ENCODE measurements at places on chromosomes 12 and 14.
A peak's percentile ranks its signal among the peaks of the same experiment; 100 is the strongest.

DNA sequence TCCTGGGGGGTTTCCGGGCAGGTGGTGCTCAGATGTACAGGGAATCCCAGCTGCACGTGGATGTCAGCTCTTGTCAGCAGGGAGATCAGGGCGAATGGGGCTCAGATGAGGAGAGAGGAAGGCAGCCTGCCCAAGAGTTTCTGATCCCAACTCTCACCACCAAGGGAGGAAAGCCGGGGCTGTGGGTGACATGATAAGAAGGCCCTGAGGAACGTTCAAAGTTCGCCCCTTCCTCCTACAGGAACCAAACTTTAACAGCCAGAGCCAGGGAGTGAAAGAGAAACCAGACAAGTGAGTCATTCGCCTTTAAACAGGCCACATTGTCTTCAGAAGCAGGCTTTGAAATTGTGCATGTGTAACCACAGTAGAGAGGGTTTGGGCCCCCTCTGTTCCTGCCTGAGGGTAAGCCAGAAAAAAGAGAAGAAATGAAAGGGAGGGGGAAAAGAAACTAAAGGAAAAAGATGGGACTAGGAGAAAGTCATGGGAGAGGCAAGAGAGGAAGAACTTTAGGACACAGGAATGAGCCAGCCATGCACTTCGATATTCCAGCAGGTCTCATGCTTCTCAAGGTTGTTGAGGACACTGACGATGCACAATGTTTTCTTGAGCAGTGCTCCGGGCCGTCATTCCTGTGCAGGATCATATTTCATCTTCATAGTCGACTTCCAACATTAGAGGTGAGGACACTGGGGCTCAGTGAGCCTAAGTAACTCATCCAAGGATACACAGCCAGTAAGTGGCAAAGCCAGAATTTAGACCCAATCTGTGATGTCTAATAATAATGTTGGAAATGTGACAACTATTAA lies 691.4 kb upstream of the TBX3 start:
- DNase-seq: peak; percentile 8

- peak; percentile 41 for DNase-seq
These were observed 42.7 kb downstream of the AEBP2 start for GRCh38 chr12:19482036-19482435.

DNA sequence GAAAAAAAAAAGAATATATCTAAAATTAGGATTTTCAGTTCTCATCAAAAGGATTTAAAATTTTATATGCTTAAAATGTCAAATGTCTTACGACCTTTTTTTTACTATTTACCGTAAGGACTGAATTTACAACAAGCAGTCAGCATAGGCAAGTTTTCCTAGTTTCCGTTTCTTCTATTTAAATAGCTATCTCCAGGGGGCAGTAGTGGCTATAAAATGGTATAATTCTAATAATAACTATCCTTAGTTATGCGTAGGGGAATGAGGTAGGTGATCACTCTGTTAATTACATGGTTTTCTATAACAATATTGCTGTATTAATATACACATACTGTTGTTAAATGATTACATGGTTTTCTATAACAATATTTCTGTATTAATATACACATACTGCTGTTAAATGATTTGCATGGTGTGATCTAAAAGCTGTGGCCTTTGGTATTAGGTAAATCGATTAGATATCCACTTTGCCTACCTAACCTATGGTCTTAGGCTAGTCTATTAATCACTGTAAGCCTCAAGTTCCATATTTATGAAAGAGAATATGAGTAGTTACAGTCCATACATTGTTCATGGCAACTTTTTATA lies 217.7 kb upstream of the PDZRN4 start:
- DNase-seq: peak; percentile 12

- DNase-seq: no peak
These were observed 13.2 kb upstream of the MDM2 start for GRCh38 chr12:68794653-68795251.

- peak; percentile 71 for DNase-seq
These were observed 111.8 kb downstream of the PRKCH start for GRCh38 chr14:61433169-61433568.

GRCh38 chr12:108633534-108634248 lies at the start of gene SELPLG:
Gene SELPLG (minus strand): TSS chr12:108633894. CDS start chr12:108624307, 9,587 bp downstream.
- DNase-seq: no peak

DNA sequence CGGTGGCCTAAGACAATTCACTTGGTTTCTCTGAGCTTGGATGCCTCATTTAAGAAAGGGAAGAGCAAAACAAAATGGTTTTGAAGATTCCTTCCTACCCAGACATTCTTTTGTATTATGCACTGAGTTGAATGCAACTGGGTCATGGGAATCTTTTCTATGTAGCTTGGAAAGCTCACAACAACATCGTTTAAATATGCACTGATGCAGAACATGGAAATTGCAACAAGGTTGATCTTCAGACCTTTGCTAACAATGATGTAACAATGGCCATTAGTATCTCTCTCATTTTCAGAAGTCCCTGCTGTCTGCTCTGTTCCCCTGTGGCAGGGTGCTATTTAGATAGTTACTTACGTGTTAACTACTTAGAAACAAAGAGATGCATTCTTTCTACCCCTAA lies 30.1 kb upstream of the IGF1 start:
- no peak for DNase-seq

GRCh38 chr12:96244826-96245225 lies 50.7 kb downstream of the ELK3 start:
- no peak for DNase-seq

- DNase-seq: no peak
These were observed 21.3 kb downstream of the HCAR2 start for GRCh38 chr12:122681814-122682213.

DNA sequence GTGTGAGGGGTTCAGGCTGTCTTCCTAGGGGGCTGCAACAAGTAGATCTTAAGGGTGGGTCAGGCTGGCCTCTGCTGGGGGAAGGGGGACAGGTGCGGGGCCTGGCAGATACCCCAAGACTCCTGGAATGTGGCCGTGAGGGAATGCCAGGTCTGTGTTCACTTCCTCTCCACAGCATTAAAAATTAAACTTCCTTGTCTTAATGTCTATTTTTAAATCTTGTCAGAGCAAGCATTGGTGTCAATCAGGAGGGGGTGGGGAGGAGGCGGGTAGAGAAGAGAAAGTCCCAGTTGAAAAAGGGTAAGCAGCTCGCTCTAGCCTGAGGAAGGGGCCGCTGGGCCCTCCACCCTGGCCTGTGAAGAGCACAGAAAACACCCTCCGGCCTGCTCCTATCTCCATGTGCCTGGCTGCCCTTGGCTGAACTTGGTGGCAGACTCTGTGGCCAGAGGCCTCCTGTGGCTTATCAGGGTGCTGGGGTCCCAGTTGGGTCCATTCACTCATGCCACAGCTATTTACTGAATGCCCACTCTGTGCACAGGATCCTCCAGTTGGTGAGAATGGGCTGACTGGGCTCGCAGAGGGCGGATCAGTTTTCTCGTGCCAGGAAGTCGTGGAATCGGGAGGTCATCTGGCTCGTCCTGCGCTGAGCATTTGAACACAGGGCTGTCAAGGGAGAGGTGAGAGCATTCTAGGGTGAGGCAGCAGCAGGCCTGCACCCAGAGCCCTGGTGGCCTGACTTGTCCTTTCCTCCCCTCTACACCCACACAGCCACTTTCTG lies 128.8 kb downstream of the TSPAN9 start:
- DNase-seq: peak; percentile 57

DNA sequence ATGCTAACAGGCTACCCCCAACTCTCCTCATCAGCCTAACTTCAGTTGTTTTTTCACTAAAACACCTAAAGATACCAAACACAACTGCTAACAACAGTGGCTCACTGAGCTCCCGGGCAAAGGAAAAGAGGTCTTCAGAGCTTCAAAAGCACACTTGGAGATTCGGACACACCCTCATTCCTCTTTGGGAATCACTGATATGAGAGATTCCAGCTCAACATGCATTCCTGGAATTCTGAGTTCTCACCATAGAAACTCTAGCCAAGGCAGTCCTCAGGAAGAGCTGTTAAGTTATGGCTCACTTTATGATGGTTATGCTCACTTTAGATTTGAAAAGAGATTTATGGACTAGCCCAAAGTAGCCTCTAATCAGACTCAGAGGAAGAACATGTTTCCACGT lies 40.1 kb downstream of the STXBP6 start:
- no peak for DNase-seq

- DNase-seq: no peak
These were observed 51.5 kb downstream of the EID3 start for GRCh38 chr12:104354868-104355570.

DNA sequence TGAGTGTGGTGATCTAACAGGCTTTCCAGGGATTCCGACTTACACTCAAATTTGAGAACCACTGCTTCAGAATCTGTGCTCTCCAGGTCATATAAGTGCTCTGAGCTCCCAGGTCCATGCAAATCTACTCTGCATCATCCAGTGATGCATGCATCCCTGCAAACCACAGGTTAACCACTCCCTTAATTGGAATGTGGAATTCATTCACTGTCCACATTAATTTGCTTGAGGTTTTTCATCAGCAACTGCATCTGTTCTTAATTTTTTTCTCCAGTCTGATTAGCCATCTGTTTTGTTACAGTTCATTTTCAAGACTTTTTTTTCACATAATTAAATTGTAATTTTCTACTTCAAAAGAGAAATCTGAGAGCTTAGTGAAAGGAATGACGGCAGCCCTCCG lies 43.4 kb upstream of the RIN3 start:
- DNase-seq: no peak

DNA sequence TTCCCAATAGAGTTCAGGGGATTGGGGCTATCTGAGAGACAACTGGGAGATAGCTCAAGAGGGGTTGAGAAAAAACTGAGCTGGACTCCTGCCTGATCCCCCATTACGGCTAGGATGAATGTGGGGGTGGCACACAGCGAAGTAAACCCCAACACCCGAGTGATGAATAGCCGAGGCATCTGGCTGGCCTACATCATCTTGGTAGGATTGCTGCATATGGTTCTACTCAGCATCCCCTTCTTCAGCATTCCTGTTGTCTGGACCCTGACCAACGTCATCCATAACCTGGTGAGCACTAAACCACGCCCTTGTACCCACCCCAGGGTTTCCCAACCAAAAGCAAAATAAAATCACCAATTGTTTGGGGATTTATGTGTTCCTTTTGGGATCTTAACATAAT lies 1.0 kb downstream of the ORMDL2 start:
- no peak for DNase-seq

- DNase-seq: no peak
These were observed 25.2 kb upstream of the PNMA1 start for GRCh38 chr14:73739174-73739898.

DNA sequence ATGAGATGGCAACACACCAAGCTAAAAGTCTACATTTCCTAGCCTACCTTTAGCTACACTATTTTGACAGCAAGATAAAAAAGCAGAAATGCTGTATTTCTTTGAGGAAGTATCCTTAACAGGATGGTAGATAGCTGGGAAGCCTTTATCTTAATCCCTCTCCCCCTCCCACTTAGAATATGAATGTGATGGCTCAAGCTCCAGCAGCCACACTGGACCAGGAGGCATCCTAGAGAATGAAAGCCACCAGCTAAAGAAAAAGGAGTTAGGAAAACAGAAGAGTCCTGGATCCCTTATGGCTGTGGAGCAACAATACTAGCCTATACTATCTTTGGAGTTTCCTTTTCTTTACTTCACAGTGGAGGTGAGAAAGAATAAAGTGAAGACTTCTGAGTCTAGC lies 15.1 kb downstream of the NAP1L1 start:
- DNase-seq: no peak

DNA sequence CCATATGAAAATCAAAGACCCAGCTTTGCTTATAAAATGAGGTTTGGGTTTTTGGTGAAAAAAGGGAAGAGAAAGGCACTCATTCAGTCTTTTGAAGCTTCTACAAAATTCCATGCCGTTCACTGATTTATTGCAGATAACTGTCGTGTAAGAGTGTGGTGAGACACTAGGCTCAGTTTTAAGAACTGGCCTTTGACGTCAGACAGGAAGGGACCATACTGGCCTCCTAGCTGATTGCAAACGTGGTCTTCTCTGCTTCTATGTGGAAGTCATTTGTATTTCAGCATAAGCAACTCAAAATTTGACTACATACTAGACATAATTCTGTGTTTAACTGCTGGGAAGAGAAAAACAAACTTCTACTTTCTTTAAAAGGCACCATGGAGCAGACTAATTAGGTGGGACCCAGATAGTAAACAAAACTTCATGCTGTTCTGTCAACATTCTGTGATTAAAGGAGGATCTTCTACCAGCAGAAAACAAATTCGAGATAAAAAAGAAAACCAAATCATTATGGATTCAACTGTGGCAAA lies 168.7 kb downstream of the TTC7B start:
- DNase-seq: no peak

- DNase-seq: no peak
These were observed 264.3 kb downstream of the AKAP6 start for GRCh38 chr14:32593290-32593942.

DNA sequence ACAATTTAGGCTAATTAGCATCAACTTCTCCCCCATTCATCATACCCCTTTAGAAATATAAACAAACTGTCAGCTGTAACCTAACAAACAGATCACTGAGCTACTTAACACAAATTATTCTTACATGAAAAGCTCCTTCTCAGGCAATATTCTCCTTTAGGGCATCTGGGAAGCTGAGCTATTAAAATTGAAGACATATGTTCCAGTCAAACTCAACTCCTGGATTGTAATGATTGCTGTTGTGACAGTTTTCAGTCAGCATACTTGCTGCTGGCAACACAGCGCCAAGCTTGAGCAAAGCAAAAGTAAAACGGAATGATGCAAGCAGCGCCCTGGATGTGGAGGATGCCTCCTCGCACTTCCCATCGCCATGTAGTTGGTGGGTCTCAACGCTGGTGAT lies 82.4 kb downstream of the SLC25A21 start:
- no peak for DNase-seq

Data from dermis blood vessel endothelial cell (primary cell).